CD4-positive, alpha-beta T cell treated with Interleukin-6 for 4 hours (primary cell): ENCODE measurements at places on chromosomes 2 and 18.

DNA sequence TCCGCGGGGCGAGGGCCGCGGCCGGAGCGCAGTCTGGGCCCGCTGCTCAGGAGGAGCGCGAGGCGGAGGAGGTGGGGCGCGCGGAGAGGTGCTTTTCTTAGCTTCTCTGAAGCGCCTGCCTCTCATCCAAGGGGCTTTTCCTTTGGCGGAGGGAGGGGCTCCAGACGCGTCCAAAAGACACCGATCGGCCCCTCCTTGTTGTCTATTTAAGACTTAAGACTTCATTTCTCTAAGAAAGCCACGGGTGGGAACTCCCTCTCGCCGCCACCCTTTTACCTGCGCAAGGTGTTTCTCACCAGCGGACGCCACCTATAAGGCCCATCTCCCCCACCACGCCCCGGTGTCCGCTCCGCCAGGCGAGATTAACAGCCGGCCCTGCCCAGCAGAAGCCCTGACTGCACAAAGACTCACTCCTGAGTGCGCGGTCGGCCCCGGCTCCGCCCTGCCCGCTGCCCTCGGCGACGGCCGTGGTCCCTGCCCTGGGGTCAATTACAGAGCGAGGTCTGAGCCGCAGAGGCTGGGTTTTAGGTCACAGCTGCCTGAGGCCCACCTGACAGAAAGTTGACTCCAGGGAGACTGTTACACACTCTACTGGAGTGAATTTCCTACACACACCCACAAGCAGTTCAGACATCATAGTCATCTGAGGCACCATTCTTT is at the start of gene DSC2:
Gene DSC2 (minus strand): TSS at position 397 of the 660 bp plus-strand sequence. CDS start 450 bp downstream, outside the sequence.
- no peak for DNase-seq

DNA sequence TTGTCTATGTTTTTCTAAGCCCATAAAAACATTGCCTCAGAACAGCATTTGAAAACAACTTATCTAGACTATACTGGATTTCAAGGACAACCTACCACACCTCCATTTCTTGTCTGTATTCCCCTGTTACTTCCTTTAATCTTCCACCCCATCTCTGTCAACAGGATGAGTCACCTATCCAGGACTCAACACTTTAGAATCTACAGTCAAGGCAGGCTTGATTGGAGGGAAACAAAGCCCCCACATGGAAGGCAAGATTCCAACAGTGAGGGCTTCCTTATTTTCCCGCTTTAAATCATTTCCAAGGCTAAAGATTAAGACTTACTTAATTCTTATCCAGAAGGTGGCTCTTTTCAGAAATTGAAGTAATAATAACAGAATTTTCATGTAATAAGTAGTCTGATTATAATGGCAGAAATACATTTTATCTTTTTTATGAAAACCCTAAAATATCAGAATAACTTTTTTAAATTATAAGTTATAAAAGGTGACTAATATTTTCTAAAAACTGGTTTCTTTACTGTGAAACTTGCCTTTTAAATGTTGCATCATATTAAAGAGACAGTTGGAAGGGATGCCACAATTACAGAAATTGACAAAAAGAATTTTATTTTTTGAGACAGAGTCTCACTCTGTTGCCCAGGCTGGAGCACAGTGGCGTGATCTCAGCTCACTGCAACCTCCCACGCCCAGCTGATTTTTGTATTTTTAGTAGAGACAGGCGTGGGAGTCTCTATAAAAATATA is 138.7 kb upstream of the CCDC150 start:
- DNase-seq, result no peak

DNA sequence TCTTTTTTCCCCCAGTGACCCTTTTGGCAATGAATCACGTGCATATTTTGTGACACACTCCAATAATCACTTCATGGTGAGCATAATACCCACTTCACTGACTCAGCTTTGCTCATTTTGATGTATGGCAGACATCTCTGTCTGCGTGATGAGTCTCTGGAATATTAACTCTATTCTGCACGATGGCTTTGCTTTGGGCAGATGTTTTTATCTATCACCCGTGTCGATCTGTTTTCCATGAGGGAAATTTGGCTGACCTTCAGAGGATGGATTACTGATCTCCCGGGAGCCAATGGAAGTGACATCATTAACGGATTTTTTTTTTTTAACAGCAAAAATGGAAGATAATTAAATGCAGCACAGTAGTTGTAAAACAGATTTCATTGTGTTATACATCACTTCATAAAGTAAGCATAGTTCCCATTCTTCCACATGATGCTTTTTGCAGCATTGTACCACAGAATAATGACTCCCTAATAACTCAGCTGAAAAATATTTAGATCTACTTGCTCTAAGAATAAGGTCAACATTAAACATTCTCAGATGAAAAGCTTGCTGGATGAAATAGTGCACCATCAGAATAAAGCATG is 29.8 kb downstream of the CDC42EP3 start:
- no peak for DNase-seq

GRCh38 chr18:10032331-10033015 is 118.7 kb downstream of the VAPA start:
- peak; percentile 5 for DNase-seq

DNA sequence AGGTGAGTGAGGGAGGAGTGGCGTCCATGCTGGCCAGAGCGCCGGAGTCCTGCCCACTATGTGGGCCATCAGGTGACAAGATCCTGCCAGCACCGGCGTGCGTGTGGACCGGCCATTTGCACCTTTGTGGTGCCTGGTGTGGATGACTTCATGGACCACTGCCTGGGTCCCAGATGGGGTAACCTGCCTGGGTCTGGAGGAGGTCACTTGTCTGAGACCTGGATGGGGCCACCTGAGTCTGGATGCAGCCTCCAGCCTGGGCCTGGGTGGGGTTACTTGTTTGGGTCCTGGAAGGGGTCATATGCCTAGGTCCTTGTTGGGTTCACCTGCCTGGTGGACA is 299.6 kb downstream of the NDUFA10 start:
- DNase-seq, result no peak

DNA sequence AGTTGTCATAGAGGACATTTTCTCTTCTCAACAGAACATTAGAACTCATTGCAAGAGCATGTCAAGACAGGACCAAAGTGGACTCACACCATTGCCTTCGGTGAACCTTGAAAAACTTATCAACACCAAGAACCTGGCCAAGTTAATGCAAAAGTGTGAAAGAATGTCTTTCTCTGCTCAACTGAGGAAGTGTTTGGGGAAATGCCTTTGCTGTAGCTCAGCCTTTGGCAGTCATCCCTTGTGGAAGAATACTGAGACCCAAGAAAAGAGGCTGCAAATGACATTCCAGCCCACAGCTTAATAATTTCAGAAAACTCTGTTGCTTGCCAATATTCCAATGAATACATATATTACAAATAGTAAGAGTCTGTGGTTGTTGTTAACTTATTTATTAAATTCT is 728.8 kb upstream of the PIK3C3 start:
- DNase-seq, result no peak

DNA sequence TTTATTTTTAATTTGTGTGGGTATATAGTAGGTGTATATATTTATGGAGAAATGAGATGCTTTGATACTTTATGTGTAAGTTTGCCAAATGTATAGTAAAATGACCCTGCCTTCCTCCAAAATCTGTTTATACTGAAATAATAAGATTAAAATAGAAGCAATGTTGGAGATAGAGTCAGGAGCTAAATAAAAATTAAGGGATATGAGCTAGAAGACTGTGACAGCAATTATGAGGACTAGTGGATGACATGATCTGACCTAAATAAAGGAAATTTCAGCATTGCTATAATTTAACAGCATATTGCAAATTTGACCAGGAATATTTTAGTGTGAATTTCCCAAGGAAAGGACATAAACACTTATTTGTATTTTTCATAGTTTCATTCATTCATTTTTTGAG is 60.7 kb downstream of the ITGB6 start:
- no peak for DNase-seq

GRCh38 chr2:141490886-141491285 is 639.9 kb downstream of the LRP1B start:
- DNase-seq, result no peak

GRCh38 chr18:58761241-58761969 is 90.1 kb downstream of the MALT1 start:
- no peak for DNase-seq

- peak; percentile 56 for DNase-seq
Measured at GRCh38 chr2:148989882-148990493, 48.5 kb upstream of the LYPD6B start.

DNA sequence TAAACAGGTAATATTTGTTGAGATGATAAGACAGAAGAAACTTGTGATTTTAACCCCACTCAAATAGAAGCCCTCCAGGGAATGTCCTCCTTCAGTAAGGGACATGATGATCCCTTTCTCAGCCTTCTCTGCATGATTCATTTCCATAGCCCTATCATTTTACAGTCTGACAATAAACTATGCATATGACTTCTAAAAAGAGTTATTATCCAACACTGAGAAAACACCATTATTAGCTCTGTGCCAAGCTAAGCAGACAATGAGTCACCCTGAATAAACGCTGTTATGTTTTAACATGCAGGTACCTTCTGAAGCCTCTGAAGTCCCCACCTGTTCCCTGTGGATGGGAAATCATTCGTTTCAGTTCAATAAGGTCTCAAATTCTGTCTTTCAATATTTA is 54.7 kb downstream of the DTNB start:
- no peak for DNase-seq

GRCh38 chr2:26223018-26223417 is 21.4 kb downstream of the HADHA start:
- no peak for DNase-seq

GRCh38 chr18:2651981-2652380 is 3.5 kb upstream of the SMCHD1 start:
- DNase-seq, result no peak

DNA sequence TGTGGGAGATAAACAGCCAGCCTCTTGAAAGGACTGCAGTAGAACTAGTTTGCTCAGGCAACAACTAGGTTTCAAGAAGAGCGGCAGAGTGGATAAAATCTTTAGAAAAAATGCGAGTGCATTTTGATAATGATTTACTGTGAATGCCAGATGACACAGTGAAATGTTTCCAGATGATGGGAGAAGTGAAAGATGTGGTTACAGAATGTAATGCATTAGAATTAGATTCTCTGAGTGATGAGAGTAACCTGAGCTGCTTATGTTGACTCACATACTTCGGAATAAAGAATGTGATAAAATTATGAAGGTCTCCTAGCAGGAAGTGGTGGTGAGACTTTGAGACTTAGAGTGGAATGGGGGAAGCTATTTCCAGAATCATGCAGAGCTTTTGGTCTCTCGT is 184.3 kb downstream of the GULP1 start:
- DNase-seq, result no peak

DNA sequence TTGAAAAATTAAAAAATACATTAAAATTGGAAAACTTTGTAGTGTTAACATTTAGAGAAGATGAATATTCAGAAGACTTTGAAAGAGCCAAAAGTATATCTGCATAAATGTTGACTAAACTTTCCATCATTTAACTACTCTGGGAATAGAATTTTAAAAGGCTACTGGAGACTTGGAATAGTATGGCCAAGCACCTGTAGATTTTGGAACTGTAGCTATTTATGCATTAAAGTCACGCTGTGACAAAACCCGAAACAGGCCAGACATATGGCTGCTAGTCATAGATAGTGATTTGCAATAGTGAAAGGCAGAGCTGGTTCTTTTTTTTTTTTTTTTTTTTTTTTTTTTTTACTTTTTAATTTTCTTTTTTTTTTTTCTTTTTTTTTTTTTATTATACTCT is 396.0 kb downstream of the SOCS6 start:
- DNase-seq, result no peak

DNA sequence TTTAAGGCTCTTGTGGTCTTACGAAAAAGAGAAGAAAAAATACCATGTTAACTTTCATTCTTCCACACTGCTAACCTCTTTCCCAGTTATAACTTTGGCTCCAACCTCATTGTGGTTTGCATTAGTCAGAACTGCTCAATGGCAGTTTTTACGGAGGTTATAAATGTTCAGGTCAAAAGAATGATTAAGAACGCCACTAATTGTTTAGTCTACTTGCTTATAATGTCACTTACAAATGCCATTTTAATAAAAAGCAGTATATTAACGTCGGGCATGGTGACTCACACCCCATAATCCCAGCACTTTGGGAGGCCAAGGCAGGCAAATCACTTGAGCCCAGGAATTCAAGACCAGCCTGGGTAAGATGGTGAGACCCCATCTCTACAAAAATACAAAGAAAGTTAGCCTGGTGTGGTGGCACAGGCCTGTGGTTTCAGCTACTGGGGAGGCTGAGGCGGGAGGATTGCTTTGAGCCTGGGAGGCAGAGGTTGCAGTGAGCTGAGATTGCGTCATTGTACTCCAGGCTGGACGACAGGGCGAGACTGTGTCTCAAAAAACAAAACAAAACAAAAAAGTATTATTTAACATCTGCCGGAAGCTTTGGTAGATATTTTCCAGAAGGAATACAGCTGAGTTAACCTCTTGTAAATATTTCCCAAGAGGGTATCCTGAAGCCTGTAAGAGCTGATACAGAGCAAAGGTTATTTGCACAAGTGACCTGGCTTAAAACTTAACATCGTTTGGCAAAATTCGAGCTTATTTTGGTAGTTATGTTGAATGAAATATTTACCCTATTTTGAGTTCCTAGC is 5.1 kb downstream of the AGPS start:
- no peak for DNase-seq

DNA sequence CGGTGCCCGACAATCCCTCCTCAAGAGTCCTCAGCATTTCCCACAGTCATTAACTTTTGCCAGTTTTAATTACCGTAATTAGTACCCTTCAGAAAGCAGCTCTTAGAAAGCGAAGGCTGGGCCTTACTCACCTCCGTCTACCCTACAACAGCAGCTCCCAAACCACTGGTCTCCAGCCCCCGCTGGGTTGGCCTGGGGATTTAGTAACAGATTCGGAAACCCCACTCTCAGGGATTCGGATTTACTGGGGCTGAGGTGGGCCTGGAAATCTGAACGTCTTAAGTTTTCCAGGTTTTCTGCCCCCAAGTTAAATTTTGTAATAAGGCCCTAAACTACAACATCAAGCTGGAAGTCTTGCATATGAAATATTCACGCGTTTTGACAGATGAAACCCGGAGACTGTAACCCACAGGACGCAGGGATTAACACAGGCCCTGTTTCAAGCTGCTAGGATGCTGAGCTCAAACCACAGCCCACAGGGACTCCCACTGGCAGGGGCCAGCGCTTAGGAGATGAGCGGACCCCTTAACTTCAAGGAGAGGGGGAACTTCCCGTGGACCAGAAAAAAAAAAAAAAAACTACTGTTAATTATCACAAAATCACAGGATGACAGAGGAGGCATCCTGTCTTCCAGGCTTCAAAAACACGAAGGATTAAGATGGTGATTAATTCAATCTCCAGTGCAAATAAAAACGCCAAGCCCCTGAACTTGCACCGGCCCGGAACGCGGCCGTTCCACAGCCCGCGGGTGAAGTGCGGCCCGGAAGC is 985 bp downstream of the ILKAP start:
- DNase-seq, result no peak

GRCh38 chr2:103437161-103437560 is 675.3 kb downstream of the TMEM182 start:
- no peak for DNase-seq

DNA sequence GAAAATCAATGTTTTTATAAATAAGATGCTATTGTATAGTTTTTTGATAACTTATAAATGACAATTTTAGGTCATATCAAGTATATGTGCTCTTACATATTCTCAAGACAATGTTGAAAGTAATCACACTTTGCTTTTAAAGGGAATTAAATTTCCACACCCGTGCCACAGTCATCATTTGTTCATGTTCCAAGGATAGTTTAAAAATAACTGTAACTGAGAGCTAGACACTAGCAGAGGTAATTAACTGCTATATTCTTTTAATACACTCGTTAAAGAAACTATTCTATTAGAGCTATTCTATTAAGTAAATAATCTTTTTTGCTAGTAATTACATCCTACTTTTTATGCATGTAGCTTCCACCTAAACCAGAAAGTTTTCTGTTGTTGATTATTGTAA is 18.0 kb downstream of the GEN1 start:
- no peak for DNase-seq

GRCh38 chr18:49406863-49407262 is 53.6 kb downstream of the DYM start:
- no peak for DNase-seq
